ENCODE measurements at places on chromosomes 1 and 21. TPM values are rescaled to one million over a fixed set of nuclear protein-coding genes. Genes with fewer than 3 reads are reported as not detected.

- no peak for DNase-seq
Observed at GRCh38 chr1:46219551-46220520, 16.7 kb downstream of the LURAP1 start.

- DNase-seq = no peak
Observed at GRCh38 chr1:60678391-60678790, 404.0 kb upstream of the NFIA start.

TDRD5 gene
- total RNA-seq = not detected

GRCh38 chr1:48644905-48645605, 131.6 kb downstream of the BEND5 start:
- DNase-seq = no peak

- DNase-seq = no peak
Observed at GRCh38 chr1:30263888-30264671, 459.3 kb downstream of the MATN1 start.

- no peak for DNase-seq
Observed at GRCh38 chr1:7447093-7447492, 324.0 kb upstream of the VAMP3 start.

- no peak for DNase-seq
Observed at GRCh38 chr1:229887043-229887822, 179.8 kb upstream of the GALNT2 start.

GRCh38 chr1:174060090-174060489, 37.9 kb upstream of the RC3H1 start:
- no peak for DNase-seq

- DNase-seq = no peak
Observed at GRCh38 chr1:213083112-213083445, 32.0 kb downstream of the RPS6KC1 start.

DNA sequence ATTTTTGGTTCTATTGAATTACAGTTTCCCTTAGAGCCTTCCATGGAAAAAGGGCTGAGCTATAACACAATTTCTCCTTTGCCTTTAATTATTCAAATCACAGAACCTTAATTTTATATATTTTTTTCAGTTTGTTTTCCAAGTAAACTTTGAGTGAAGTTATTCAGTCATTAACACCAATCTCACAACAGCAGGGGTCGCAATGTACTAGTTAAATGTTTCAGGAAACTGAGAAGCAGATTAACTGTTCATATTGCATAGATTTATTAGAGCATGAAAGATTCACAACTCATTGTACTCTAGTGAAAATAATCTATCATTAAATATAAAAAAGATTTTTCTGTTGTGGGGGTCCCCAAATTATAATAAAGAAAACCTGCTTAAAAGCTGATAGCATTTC, 64.1 kb downstream of the KIFAP3 start:
- peak; percentile 44 for DNase-seq

CDA gene
- total RNA-seq = 0.66 TPM

GRCh38 chr1:27031235-27032118, 18.8 kb upstream of the TENT5B start:
- DNase-seq = no peak

GRCh38 chr1:31639543-31639942, 5.1 kb downstream of the PEF1 start:
- DNase-seq = no peak

GRCh38 chr1:156750191-156750672, 1.2 kb downstream of the HDGF start:
- DNase-seq = no peak

DNA sequence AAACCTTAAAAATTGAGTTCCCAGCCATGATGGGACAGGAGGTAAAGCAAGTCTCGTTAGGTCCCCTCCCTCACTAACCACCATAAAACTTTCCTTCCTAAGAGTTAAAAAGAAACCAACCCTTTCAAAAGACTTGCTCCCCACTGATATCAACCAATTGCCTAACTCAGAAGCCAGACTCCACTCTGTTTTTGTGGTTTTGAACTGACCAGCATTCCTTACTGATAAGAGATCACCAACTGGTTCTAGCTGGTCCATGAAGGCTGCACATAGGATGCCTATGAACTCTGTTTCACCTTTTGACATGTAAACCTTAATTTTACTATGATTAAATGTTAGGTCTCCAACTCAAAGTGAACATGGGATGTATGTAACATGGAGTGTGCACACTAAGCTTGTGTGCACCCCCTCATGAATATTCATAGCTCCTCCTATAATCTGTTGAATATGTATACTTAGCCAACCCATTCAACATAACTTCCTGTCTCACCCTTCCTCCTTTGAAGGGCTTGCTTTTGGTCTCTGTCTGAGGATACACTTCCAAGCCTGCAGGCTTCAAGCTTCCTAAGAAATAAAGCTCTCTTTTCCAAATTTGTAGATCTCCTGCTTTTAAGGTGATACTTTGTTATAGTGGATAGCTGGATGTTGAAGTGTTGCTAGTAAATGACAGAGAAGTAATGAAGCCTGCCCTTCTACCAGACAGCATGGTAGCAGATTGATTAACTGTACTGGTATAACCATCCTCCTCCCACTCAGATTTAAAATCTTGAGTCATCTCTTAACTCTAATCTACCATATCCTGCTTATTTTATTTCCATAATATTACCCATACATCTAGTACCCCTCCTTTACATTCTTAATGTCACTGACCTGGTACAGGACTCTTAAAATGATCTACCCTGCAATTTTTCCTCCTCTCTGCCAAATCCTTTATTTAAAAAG, 95.6 kb downstream of the ZNF644 start:
- peak; percentile 23 for DNase-seq

- DNase-seq = no peak
Observed at GRCh38 chr1:3432306-3432705, 22.2 kb upstream of the ARHGEF16 start.

- DNase-seq = no peak
Observed at GRCh38 chr21:33734818-33735217, 92.5 kb downstream of the ITSN1 start.

PKP1 gene
- total RNA-seq = not detected

Measured in HepG2 (cell line).